ENCODE measurements at places on chromosomes 4 and X.

GRCh38 chrX:21156632-21157031 lies 217.6 kb upstream of the CNKSR2 start:
- DNase-seq, result no peak

GRCh38 chr4:178205826-178206225 lies 763.6 kb upstream of the AGA start:
- DNase-seq, result no peak

DNA sequence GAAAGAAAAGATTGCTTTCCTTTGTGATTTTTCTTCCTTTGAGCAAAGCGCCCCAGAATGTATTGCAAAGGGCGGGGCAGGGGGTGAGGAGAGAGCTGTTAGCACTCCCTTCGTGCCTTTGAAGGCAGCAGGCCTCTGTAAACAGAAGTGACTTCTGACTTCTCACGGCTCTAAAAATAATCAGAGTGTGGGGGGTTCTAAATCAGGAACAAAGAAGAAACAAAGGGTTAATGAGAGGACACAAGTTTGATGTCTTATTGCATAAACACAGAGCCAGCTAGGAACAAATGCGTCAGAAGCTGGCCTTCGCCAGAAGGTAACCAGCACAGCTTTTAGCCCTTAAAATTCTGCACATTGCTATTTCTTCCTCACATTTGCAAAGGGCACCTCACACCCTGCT lies 626.2 kb downstream of the MID1IP1 start:
- peak; percentile 6 for DNase-seq

DNA sequence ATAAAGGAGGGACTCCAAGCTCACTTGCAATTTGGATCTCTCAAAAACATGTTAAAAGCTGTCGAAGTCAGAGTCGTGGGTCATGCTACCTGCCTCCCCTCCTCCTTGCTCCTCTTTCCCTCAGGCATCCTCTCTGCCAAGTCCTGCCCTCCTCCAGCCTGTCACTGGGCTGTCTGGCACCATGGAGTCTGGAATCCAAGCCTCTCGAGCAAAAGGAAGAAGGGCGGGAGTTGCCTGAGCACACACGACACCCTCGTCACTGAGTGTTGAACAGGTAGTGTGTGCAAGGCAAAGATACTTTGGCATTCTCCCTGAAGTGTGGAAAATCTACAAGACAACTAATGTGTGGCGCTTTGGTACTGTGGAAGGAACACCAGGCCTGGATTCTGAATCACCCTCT lies 62.2 kb downstream of the HAUS3 start:
- DNase-seq, result no peak

GRCh38 chr4:186701273-186701672 lies 22.4 kb downstream of the FAT1 start:
- DNase-seq, result no peak

GRCh38 chr4:79634111-79634510 lies 226.1 kb upstream of the GK2 start:
- no peak for DNase-seq

- DNase-seq, result no peak
Measured at GRCh38 chr4:77044461-77045150, 31.2 kb downstream of the CCNI start.

- DNase-seq, result no peak
Measured at GRCh38 chr4:18815779-18816173, 794.2 kb upstream of the LCORL start.

GRCh38 chr4:188328966-188329365 lies 189.7 kb downstream of the TRIML1 start:
- no peak for DNase-seq

GRCh38 chrX:15973299-15973698 lies 118.7 kb upstream of the AP1S2 start:
- DNase-seq, result peak; percentile 8

DNA sequence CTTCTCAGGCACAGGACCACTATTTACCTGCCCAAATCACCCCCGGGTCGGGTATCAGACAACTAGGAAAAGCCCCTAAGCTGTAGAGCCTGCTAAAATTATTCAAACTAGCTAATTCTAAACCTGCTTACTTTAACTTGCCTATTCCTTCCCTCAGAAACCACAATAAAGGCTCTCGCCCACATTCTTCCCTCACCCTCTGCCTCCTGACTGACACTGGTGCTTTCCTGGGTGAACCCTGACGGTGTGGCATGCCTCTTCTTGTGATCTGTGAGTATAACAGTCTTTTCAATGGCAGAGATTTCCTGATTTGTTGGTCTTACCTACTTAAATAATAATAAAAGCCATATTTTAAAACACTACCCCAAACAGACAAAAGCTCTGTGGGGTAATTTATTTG lies 242.1 kb upstream of the ZCCHC13 start:
- no peak for DNase-seq

- no peak for DNase-seq
Measured at GRCh38 chr4:26120098-26120825, 200.6 kb upstream of the RBPJ start.

GRCh38 chr4:127143460-127144195 lies 489.1 kb upstream of the INTU start:
- no peak for DNase-seq

DNA sequence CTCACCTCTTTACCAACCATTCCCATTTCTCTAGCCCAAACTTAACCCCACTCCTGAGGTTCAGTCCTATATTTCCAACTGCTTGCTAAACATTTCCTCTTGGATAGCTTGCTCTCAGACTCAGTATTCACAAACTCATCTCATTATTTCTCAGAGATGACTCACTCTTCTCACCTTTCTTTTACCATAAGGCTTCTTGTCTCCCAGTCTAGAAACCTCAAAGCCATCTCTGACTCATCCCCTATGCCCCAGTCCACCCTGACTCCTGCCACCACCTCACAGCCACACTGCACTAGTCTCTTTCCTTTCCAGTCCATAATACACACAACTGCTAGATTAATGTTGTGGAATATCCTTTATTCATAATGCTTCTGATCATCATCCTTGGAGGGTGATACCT lies 4.8 kb downstream of the FRMPD3 start:
- no peak for DNase-seq

DNA sequence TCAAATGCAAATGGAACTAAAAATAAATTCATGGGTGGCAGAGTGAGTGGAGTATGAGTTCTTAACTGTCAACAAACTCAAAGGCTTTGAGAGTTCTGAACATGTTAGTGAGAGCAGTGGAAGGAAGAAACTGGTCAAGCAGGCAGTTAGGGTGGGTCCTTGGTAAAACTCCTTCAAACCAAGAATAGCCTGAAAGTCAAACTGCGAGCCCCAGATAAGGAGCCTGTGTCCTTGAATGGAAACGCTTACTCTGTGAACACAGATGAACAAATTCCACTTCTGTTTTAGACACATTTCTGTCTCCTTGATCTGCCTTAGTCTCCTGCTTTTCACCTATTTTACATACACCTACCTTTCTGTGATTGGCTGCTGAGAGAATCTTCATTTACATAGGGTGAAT lies 129.4 kb upstream of the PCDH18 start:
- no peak for DNase-seq

DNA sequence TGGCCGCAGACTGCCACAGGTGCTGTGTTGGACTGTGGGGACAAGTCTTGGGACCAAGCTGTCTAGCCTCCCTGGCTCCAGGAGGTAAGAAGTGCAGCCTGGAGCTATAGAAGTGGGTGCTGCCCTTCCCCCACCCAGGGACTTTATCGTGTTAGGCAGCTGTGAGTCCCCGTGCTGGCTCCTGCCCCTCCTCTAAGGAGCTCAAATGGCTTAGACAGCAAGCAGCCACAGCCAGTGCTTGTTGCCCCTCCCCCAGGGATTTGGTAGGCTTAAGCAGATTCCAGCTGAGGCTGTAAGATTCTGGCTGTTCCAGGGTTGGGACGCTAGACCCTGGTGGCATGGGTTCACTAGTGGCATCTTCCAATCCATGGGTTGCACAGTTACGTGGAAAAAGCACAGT lies 979.4 kb upstream of the PCDH10 start:
- no peak for DNase-seq

- no peak for DNase-seq
Measured at GRCh38 chr4:3531318-3531878, 824 bp downstream of the LRPAP1 start.

DNA sequence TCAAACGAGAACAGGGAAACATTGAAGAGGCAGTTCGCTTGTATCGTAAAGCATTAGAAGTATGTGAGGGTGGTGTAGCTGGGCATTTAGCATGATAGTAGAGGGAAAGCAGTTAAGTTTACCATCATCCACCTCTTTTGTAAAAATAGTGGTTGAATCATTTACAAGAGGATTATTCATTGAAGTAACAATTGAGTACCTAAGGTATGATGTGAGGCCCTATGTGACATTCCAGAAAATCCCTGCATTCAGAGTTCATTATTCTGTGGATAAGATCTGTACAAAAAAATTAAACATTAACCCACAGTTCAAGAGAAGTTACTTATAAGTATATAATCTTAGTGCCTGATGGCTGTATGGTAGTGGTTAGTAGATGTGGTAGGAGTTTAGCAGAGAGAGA lies 22.2 kb upstream of the GCNA start:
- no peak for DNase-seq

DNA sequence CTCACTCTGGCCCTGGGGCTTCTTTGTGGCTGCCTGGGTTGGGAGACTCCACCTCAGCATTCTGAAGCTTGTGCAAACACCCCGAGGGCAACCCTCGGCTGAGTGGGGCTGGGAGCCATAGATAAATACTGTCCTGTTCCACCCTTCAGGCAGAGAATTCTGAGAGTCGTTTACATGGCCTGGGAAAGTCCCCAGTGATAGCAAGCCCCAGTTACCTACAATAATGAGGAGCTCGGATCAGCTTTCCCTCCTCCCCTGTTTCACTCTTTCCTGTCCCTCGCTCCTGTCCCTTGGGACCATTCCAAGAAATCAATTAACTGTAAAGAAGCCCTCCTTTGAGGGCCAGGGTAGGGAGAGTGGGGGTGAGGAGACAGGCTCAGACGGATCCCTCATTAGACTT lies 31.6 kb upstream of the DDX3X start:
- no peak for DNase-seq

DNA sequence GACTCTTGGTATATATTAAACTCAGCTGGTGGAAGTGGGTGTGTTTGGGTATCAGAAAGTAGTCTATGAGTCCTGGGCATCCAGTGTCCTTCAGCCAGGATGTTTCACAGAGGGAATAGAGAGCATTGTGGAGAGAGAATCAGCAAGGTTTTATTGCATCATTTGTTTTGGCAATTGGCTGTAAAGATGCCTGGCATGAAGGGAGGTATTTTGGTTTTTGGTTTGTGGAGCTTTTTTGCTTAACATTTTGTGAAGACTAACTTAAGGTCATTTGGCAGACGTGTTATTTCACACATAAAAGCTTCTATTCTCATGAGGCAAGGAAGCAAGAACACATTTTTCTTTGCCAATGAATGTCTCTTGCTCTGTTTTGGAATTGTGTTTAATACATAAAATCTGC lies 71.1 kb downstream of the DCLK2 start:
- no peak for DNase-seq

DNA sequence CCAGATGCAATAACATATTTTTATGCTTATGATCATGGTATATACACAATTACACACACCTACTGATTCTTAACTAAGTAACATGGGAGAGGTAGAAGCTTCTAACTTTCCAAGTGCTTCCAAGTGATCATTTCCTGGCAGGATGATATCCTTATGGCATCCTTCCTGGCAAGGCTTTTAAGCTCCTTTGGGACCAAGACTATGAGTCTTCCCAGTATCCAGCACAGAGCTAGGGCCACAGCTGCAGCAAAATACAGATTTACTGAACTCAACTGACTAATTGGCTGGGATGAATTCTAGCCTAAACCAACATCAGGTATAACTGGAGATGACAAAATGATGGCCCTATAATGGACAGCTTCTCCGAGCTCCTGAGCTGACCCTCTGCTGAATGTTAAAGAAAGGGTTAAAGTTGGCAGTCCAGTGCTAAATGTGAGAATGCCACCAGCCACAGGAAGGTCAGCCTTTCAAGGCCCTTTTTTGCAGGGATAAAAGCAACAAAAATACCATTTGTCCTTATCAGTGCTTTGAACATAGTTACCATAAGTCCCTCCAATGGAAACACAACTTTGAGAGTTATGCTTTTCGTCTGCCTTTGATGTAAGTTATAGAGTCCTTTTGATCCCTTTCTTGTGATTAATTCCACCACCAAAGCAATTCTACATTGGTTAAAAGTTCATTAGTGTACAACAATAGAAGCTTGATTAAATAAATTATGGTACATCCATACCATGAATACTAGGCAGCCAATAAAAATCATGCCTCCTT lies 73.4 kb downstream of the MGST2 start:
- DNase-seq, result no peak

- DNase-seq, result no peak
Measured at GRCh38 chr4:7924163-7924562, 15.5 kb downstream of the AFAP1 start.

- no peak for DNase-seq
Measured at GRCh38 chr4:86657910-86658309, 63.8 kb downstream of the PTPN13 start.

DNA sequence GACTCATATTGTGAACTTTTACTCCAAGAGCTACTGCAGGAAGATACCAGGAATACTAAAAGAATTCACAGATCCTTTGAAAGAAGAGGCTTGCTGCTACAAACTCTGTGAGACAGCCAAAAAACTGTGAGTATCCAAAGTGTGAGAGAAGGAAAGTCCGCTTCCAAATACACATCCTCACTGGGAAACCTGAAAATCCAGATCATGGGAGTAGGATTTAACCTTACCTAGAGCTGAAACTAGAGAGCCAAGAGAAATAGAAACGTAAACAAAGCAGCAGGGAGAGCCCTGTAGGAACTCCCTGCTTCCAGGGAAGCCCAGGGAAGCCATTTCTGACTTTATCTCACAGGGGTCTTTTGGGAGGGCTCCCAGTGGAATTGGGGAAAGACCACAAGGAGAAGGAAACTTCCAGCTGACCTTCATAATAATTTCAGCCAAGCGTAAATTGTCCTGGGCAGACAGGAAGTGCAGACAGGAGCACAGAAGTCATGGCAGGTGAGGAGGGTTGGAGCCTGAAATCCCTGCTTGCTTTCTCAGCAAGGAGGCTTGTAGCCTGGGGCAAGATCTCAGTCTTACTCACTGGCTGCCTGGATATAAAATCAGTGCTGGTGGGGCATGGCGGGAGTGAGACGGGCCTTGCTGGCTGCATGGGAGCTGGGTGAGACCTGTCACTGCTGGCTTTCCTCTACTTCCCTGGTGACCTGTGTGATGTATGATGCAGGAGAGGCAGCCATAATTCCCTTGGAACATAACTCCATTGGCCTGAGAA lies 26.2 kb upstream of the NFKB1 start:
- DNase-seq, result no peak

- DNase-seq, result no peak
Measured at GRCh38 chrX:34503119-34503518, 154.0 kb downstream of the TMEM47 start.

GRCh38 chr4:188821500-188821899 lies 682.3 kb downstream of the TRIML1 start:
- DNase-seq, result no peak

GRCh38 chr4:7775396-7775795 lies 164.3 kb downstream of the AFAP1 start:
- DNase-seq, result no peak

All from activated CD4-positive, alpha-beta T cell treated with anti-CD3 and anti-CD28 coated beads, Interleukin-2, amount 10 ng/mL, durations not matched to agents 7 days and 5 days (primary cell).